ENCODE measurements at places on chromosomes 12 and 14. TPM values are rescaled to one million over a fixed set of nuclear protein-coding genes. Genes with fewer than 3 reads are reported as not detected.

Gene IQSEC3
- 1.1 TPM for total RNA-seq

GRCh38 chr12:65821336-65821735 is 2.9 kb upstream of the HMGA2 start:
- no peak for DNase-seq

GRCh38 chr14:93163564-93163963 is 21.1 kb downstream of the MOAP1 start:
- no peak for DNase-seq

DNA sequence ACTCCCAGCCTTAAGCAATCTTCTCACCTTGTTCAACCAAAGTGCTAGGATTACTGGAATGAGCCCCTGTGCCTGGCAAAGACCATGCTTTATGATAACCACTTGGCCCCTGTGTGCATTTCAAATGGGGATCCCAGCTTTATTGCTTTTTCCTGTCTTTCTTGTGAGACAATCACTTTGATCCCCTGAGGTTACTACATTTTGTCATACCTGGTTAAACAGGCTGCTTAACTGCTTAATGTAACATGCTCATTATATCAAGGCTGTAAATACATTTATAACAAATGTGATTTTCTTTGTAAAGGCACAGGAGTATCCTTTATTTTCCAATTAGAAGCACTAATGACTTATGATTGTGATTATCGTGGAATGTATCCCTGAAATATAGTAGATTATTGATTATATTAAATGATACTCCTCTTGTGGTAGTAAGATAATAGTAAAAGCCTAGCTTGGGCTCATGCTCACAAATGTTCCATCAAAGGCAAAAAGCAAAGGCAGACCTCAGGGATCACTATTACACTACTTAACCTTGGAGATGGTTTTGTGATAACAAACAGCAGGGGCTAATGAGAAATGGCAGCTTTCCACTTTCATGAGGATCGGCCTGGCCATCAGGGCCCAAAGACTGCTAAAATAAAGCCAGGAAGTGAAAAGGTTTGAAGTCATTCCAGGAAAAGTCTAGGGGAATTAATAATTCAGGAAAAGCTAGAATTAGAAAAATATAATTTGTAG is 290.8 kb upstream of the MDGA2 start:
- no peak for DNase-seq
